ENCODE measurements at places on chromosomes 1 and 21. TPM values are rescaled to one million over a fixed set of nuclear protein-coding genes. Genes with fewer than 3 reads are reported as not detected.
A peak's percentile ranks its signal among the peaks of the same experiment; 100 is the strongest.

DNA sequence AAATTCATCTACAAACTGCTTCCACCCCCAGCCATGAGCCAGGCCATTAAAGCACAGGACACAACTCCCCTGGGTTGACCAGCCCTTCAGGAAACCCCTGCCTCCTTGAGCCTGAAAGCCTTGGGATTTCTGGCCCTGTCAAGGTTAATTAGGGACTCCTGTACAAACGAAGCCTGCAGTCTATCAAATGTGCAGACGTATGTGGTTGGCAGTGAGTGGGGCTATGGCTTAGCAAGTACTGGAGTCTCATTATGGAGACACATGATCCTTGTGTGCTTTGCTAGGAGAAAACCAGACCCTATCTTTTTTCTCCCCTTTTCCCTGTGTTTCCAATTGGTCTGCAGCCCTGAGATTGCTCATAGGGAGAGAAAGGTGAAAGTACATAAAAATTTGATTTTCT, 588.3 kb upstream of the USP24 start:
- no peaks in the 10 kb centered on the region for H3K27me3 ChIP-seq
- no peak for DNase-seq
- H3K4me3 ChIP-seq, result no peak overlapping the region
- H3K27ac ChIP-seq, result no peak overlapping the region
- no peaks in the 10 kb centered on the region for H3K4me1 ChIP-seq

GRCh38 chr21:37436174-37436573, 69.6 kb downstream of the DYRK1A start:
- no peaks in the 10 kb centered on the region for H3K4me1 ChIP-seq
- DNase-seq, result no peak
- no peaks in the 10 kb centered on the region for H3K27me3 ChIP-seq

DNA sequence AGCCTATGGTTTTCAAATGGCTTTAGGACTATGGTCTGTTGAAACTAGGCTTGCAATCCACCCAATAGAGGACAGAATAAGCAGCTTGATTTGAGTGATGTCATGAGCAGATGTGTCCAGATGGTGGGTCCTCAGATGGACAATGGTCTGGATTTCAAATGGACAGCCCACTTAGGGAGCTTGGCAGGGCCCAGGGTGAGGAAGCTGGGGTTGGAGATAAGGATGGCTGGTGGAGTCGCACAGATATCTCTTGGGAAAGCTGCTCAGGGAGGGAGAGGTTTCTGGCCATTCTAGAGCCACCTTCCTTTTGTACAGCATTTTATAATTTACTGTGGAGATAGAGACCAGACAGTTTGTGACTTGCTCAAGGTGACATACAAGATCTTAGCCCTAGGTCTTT, 55.0 kb downstream of the NFASC start:
- H3K4me1 ChIP-seq, result peaks cover 6% of the 10 kb centered on the region
- DNase-seq, result no peak
- no peak overlapping the region for H3K4me3 ChIP-seq
- no peak overlapping the region for H3K27ac ChIP-seq

DNA sequence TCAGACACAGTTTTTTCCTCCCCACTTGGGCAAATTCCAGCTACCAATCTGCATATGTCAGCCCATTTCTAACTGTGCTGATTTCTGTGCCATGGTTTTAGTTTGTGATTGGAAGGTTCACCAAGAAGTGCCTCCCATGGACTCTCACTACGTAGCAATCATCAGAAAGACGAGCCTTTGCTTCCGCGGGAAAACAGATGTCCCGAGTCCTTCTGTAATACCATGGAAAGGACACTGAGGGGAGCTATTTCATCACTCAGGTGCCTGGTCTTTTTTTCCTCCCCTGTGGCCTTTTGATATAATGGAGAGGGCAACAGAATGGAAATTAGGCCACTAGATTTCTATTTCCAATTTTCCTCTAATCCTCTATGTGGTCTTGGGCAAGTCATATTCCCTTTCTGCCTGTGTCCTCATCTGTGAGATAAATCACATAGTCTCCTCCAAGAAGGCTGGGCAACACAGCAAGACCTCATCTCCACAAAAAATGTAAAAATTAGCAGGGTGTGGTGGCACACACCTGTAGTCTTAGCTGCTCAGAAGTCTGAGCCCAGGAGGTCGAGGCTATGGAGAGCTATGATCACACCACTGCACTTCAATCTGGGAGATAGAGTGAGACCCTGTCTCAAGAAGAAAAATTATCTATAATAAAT, 24.8 kb downstream of the LEMD1 start:
- DNase-seq, result peak; percentile 77
- peaks cover 8% of the 10 kb centered on the region for H3K4me1 ChIP-seq
- H3K36me3 ChIP-seq, result no peaks in the 10 kb centered on the region
- H3K27ac ChIP-seq, result no peak overlapping the region

DNA sequence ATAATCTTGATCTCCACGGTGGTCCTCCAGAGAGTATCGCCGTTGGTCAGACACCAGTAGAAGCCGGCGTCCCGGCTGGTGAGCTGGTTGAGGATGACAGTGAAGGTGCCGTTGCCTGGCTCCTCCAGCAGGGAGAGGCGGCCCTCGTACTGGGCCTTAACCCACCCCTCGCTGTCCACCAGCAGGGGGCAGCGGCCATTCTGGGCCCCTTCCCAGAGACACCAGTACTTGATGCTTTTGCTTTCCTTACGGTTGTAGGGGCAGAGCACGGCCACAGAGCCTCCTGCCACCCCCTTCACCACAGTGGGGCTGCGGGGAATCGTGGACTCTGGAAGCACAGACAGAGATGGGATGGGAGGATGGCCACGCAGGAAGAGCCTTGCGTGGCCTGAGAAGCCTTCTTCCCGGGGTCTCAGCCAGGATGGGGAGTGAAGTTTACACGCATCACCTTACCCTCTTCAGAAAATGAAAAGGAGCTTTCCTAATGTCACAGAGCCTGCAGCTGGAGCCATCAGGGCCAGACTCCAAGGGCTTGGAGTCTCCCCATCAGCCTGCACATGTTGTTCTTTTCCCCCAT, 10.7 kb downstream of the PIGR start:
- no peaks in the 10 kb centered on the region for H3K27me3 ChIP-seq
- H3K27ac ChIP-seq, result no peak overlapping the region
- no peaks in the 10 kb centered on the region for H3K4me1 ChIP-seq
- H3K36me3 ChIP-seq, result no peaks in the 10 kb centered on the region
- no peak for DNase-seq

DNA sequence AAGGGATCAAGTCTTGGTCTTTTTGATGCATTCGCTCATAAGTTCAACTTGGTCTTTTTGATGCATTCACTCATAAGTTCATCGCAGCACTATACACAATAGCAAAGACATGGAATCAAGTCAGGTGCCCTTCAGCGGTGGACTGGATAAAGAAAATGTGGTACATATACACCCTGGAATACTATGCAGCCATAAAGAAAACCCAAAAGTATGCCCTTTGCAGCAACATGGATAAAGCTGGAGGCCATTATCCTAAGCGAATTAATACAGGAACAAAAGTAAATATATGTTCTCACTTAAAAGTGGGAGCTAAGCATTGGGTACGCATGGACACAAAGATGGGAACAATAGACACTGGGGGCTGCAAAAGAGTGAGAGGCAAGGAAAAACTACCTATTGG, 29.8 kb upstream of the FOXE3 start:
- H3K4me3 ChIP-seq, result no peak overlapping the region
- DNase-seq, result no peak
- no peak overlapping the region for H3K27ac ChIP-seq
- no peaks in the 10 kb centered on the region for H3K36me3 ChIP-seq
- no peaks in the 10 kb centered on the region for H3K27me3 ChIP-seq

DNA sequence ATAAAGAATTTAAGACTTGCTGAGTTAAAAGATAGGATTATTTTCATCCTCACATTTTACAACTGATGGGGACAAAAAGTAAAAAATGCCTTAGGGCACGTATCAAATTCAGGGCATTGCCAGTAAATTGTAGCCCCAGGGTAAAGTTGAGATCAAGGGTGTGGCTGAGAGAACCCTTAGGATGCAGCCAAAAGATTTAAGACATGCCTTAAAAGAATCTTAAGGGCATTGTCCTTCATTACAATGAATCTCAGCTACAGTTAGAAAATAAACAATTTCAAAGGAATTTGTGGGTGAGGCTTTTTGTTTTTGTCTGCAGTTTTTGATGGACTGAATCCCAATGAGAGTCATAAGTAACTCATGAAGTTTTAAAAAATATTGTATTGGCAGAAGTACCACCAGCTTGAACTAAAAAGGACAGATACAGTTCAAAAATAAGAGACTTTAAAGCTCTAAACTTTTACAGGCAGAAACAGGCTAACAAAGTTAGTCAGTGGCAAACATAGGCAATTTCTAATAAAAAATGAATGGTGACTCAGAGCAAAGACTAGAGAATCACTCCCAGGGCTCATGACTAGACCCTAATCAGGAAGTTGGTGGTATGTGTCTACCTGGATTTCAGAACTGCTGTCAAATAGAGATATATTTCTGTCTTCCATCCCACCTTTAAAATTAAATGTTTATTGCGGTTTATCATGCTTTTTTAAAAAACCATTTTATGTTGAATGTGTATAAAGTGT, 165.1 kb upstream of the SNX7 start:
- H3K27me3 ChIP-seq, result no peaks in the 10 kb centered on the region
- H3K4me3 ChIP-seq, result no peak overlapping the region
- H3K27ac ChIP-seq, result no peak overlapping the region
- H3K4me1 ChIP-seq, result no peaks in the 10 kb centered on the region

- H3K36me3 ChIP-seq, result no peaks in the 10 kb centered on the region
- H3K4me1 ChIP-seq, result no peaks in the 10 kb centered on the region
These were observed 74.0 kb upstream of the CTTNBP2NL start for GRCh38 chr1:112322018-112322417.

DNA sequence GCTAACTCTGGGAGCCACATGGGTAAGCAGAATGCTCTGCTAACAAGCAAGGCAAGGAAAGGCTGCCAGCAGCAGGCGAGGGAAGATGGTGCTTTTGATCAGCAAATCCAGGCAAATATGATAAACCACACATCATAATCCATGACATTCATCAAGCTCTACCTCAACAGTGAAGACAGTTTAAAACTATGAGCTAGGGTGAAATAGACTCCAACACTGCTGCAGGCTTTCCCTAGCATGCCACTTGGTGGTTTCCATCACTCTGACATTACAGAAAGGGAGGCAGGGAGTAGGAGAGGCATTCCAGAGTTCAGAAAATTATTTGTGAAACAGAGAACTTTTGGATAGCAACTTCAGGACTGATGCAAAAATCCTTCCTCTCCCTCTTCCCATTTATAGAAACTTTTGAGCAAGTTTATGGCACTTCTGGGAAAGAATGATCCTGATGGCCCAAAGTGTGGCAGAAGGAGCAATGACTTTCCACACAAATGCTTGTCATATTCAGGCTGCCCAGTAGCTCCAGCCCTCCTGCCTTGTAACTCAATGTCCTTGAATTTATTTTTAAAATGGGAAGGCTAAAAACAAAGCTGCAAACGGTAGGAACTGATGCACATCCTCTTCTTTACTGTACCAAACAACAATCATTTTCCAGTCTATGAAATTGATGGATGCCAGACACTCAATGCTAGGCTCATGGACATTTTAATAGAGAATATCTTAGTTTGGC, 70.8 kb downstream of the SMYD2 start:
- H3K27ac ChIP-seq, result no peak overlapping the region
- 0 out of 2 replicates have a peak, but pooled peaks cover 5% of the 10 kb centered on the region for H3K36me3 ChIP-seq
- H3K4me1 ChIP-seq, result no peaks in the 10 kb centered on the region
- no peaks in the 10 kb centered on the region for H3K27me3 ChIP-seq
- H3K4me3 ChIP-seq, result no peak overlapping the region
- DNase-seq, result no peak

DNA sequence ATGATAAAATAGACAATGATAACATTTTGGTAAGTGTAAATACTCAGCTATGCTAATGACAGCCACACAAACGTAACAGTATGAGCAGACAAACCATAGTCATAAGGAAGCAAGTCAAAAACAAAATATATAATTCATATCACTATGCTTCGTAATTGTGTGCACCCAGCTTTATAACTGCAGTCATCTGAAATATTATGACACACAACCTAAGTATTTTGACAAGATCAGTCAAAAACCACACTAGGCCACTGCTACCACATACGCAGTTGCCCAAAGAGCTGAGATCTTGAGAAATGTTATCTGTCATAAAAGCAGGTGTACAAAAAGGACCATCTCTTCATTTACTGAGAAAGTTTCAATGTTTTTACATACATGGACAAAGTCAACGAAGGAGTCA, 26.0 kb downstream of the RNASEL start:
- no peaks in the 10 kb centered on the region for H3K4me1 ChIP-seq
- no peak overlapping the region for H3K4me3 ChIP-seq
- no peaks in the 10 kb centered on the region for H3K36me3 ChIP-seq
- H3K27ac ChIP-seq, result no peak overlapping the region
- DNase-seq, result no peak

DNA sequence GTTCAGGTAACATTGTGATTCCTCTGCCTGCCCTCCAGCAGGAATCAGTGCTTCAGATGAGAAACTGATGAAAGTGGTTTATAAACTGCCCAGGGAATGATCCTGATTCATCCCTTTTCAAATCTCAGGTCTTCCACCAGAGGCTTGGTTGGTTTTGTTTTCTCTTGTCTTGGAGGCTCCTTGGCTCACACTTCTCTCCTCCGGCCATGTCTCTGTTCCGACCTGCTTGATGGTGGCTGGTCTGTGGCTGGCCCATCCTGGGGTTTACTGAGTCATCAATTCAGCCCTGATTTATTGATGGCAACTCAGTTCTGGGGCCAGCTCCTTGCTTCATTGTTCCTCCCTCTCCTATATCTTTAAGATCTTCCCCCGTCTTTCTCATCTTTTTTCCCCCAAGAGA, 56.6 kb upstream of the SLC2A1 start:
- H3K36me3 ChIP-seq, result no peaks in the 10 kb centered on the region
- H3K27me3 ChIP-seq, result no peaks in the 10 kb centered on the region
- H3K27ac ChIP-seq, result no peak overlapping the region

- no peak for DNase-seq
- no peak overlapping the region for H3K27ac ChIP-seq
- no peaks in the 10 kb centered on the region for H3K4me1 ChIP-seq
- H3K27me3 ChIP-seq, result peaks cover 6% of the 10 kb centered on the region
These were observed 303.0 kb upstream of the PLD5 start for GRCh38 chr1:242827538-242827937.

- H3K36me3 ChIP-seq, result no peaks in the 10 kb centered on the region
- peak; percentile 44 for DNase-seq
These were observed 2.1 kb downstream of the GNAT2 start for GRCh38 chr1:109617291-109617801.

DNA sequence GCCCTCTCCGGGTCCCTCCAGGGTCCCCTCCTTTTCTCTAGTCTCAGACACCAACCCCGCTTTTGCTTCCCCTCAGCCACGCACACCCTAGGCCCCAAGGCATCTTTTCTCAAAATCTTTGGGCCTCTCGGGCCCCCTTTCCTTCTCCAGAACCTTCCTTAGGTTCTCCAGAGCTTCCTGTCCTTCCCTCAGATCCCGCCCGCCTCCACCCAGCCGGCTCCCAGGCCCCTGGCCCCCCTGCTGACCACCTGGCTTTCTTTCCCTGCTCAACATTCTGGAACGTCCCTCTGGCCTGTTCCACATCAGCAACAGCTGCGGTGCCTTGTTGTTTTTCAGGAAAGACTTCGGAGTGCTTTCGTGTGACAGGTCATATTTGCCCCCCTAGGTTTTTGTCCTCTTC, 1.2 kb downstream of the ZDHHC18 start:
- H3K27me3 ChIP-seq, result no peaks in the 10 kb centered on the region
- H3K4me1 ChIP-seq, result peaks cover 23% of the 10 kb centered on the region
- H3K36me3 ChIP-seq, result peaks cover 19% of the 10 kb centered on the region
- peak overlapping the region; percentile 5 for H3K27ac ChIP-seq
- no peak for DNase-seq

- H3K27me3 ChIP-seq, result no peaks in the 10 kb centered on the region
- H3K36me3 ChIP-seq, result no peaks in the 10 kb centered on the region
These were observed 17.9 kb upstream of the RGS18 start for GRCh38 chr1:192140382-192140781.

The BRDT gene
- total RNA-seq, result not detected

The CLEC20A gene
- total RNA-seq, result not detected

The PDC gene
- not detected for total RNA-seq

The ADORA1 gene
- total RNA-seq, result 2.8 TPM

The FLG2 gene
- total RNA-seq, result not detected

The OR10J1 gene
- total RNA-seq, result not detected

The BGLAP gene
- 1.4 TPM for total RNA-seq

The CCDC181 gene
- total RNA-seq, result not detected

The TCHHL1 gene
- not detected for total RNA-seq
